OCI-LY7 (cell line): ENCODE measurements at places on chromosomes 5 and 9.
A peak's percentile ranks its signal among the peaks of the same experiment; 100 is the strongest.

DNA sequence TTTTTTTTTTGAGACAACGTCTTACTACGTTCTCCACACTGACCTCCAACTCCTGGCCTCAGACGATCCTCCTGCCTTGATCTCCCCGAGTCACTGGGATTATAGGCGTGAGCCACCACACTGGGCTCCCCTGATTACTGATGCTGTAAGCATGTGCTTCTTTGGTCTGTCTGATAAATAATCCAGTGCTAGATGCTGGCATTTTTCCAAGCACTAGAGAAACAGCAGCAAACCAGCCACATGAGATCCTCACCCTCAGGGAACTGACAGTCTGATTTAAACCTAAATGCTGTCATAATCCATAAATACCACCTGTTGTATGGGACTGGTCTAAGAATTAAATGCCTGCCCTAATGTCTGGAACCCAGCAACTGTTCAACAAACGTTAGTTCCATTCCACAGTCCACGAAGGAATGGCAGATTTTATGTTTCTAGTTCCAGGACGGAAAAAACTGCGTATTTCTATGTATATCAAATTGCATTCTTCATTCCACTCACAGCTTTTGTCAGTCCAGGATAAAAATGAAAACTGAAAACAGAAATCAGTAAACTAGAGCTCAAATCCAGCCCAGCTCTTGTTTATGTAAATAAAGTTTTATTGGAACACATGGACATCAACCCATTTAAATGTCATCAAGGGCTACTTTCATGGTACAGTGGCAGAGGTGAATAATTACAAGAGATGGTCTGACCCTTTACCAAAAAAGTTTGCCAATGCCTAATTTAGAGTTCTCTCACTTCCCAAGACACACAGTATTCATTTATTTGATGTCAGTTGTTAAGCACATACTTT is 20.1 kb downstream of the SLC35D2 start:
- DNase-seq, result no peak

DNA sequence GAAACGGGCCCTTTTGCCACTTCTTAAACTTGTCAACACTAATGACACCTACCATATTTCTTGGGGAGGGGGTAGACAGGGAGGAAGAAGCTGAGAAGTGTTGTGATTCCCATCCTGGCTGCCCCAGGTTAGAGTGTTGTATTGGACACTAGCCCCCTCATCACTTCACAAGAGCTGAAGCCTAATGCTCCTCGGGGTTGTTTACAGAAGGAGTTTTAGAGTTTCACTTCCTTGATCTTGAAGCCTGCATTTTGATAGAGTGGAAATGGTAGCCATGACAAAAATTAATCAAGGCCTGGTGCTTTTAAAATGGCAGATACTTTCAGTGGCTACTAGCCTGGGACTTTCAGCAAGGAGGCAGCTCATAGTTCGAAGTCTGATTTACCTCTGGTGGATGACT is 11.0 kb upstream of the FAM120AOS start:
- peak; percentile 74 for DNase-seq

DNA sequence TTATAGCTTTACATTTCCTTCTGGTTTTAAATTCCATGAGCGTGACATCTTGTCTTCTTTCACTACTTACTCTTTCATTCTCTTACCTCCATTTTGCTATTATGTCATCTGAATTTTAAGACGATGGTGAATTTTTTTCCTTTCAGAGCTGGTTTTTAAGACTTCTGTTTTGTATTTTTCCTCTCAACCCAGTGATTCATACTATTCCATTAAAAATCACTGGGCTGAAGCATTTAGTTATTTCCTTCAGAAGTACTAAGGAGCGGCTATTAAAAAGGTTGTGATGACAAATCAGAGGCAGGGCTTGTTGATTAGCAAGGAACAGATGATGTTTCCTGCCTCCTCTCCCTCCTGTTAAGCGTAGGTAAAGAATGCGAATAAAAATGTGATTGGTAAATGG is 16.5 kb downstream of the AGXT2 start:
- DNase-seq, result no peak

- no peak for DNase-seq
Measured at GRCh38 chr9:113620377-113621161, 157.0 kb downstream of the RGS3 start.

- DNase-seq, result no peak
Measured at GRCh38 chr5:176887252-176887849, 11.8 kb downstream of the HK3 start.

DNA sequence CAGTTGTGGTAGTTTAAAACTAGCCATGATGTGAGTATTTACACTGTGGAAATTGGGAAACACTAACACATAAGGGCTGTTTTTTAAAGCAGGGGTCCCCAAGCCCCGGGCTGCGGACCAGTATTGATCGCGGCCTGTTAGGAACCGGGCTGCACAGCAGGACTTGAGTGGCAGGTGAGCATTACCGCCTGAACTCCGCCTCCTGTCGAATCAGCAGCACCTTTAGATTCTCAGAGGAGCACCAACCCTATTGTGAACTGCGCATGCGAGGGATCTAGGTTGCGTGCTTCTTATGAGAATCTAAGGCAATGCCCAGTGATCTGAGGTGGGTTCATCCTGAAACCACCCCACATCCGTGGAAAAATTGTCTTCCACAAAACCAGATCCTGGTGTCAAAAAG is 127.8 kb downstream of the PCSK5 start:
- no peak for DNase-seq

GRCh38 chr5:34758514-34758913 is 80.5 kb upstream of the TTC23L start:
- DNase-seq, result no peak

GRCh38 chr5:150638488-150639376 is 1.7 kb upstream of the SYNPO start:
- no peak for DNase-seq

DNA sequence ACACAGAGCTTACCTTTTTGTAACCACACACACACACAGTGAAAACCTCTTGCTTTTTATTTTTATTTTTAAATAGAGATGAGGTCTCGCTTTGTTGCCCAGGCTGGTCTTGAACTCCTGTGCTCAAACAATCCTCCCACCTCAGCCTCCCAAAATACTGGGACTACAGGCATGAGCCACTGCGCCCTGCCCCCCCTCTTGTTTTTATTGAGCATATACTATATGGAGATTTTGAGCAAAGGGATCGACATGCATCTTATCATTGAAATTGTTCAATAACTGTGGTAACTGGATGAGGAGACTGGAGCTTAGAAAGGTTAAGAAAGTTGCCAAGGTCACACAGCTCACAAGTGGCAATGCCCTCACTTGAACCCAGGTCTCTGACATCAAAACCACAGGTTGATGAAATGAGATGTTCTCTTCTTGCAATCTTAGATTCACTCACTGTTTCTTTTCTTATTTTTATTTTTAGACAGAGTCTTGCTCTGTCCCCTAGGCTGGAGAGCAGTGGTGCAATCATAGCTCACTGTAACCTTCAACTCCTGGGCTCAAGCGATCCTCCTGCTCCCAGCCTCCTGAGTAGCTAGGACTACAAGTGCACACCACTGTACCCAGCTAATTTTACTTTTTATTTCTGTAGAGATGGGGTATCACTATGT is 26.8 kb upstream of the STXBP1 start:
- DNase-seq, result no peak

DNA sequence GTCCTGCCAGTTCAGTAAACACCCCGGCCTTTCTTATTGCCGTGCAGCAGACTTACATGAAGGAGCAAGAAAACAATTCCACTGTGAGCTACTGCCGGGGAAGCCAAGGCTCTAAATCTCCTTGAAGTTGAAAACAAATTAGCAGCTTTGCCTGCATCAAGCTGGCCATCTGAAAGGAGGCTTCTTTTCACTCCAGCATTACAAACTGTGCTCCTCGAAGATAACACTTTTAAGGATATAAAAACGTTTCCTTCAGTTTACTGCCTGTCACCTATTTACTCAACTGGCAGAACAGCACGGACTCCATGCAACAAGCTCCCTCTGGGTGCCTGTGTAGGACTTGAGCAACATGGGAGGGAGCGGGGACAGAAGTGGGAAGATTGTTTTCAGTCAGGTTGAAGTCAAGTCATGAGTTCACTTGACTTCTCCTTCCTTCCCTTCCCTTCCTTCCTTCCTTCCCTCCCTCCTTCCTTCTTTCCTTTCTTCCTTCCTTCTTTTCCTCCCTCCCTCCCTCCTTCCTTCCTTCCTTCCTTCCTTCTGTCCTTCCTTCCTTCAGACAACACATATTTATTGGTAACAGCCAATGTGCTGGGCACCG is 67.4 kb downstream of the ZNF608 start:
- DNase-seq, result no peak

DNA sequence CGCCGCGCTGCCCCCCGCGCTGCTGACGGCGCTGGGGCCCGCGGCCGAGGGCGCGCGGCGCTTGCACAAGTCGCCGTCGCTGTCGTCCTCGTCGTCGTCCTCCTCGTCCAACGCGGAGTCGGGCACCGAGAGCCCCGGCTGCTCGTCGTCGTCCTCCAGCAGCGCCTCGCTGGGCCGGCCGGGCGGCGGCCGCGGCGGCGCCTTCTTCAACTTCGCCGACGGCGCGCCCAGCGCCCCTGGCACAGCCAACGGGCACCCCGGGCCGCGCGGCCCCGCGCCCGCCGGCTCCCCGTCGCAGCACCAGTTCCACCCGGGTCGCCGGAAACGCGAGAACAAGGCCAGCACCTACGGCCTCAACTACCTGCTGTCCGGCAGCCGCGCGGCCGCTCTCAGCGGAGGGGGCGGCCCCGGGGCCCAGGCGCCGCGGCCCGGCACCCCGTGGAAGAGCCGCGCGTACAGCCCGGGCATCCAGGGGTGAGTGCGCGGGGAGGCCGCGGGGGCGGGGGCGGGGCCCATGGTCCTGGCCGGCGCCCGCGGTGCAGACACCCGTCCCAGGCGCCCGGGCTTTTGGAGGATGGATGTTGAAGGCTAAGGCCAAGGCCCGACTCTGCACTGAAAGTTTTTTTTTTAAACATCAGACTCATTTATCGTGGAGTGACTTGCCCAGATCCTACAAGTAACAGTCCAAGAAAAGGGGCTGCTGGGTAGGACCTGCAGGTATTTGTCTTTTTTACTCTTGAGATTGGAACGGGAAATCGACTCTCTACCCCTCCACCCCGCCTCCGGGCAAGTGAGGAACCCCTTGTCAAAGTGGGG is 1.2 kb downstream of the TENT4A start:
- no peak for DNase-seq

GRCh38 chr5:16037121-16037845 is 142.3 kb downstream of the MARCHF11 start:
- no peak for DNase-seq

DNA sequence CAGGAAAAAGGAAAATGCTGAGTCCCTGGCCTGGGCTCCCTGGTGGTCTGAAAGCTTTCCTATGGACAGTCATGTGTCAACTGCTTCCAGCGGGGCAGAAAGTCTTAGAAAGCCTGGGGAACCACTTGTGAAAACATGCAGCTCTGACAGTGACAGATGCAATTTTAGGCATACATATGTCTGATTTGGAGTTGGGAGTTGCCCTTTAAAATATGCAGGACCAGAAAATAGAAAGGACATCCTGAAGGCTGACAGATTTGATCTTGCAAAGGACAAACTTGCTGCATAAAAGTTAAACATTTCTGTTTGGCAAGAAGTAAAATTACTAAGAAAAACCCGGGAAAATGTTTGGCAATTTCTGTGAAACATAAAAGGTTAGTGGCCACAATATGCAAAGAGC is 23.8 kb downstream of the GADD45G start:
- no peak for DNase-seq

GRCh38 chr9:95623640-95624039 is 106.9 kb upstream of the PTCH1 start:
- DNase-seq, result no peak

DNA sequence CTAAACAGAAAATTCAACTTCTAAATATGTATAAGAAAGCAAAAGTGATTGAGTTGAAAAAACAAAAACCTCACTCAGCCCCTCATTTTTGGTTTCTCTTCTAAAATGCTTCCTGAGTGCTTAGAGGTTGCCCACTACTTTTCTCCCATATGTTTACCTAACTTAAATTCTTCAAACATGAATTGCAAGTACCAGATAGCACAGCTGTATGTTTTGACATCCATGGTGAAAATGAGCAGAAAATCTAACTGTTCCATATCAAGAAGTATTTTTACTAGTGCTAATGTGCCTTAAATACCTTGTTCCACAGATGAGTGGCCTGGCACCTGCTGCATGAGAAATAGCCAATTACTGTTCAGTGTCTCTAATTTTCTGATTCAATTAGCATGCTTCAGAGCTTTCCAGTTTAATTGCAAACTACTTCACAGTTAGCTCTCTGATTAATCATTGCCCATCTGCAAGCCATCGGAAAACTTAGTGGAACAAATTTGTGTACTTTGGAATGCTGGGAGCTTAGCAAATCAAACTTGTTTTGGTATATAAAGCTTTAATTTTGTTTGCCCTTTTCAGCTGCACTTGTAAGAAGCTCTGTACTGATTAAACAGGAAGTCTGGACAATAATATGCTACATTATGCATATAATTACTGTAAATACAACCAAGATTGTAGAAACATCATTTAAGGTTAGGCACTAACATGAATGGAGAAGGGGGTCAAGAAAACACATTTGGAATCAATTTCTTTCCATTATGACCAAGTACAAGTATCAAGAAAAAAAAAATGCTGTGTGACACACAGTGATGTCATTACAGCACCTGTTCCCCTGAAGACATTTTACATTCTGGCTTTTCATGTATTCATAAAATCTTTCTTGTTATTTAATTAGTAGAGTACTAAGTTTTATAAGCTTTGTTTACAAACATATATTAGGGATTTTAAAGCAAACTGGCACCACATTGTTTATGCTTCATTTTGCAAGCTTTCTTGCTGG is 65.6 kb downstream of the POU5F2 start:
- DNase-seq, result no peak

- DNase-seq, result no peak
Measured at GRCh38 chr5:137101544-137101943, 397.6 kb downstream of the SPOCK1 start.

GRCh38 chr9:72923077-72923476 is 29.8 kb downstream of the ALDH1A1 start:
- DNase-seq, result no peak

- no peak for DNase-seq
Measured at GRCh38 chr9:99870126-99870525, 36.3 kb upstream of the STX17 start.

- no peak for DNase-seq
Measured at GRCh38 chr5:96745844-96746531, 61.8 kb downstream of the ERAP1 start.

DNA sequence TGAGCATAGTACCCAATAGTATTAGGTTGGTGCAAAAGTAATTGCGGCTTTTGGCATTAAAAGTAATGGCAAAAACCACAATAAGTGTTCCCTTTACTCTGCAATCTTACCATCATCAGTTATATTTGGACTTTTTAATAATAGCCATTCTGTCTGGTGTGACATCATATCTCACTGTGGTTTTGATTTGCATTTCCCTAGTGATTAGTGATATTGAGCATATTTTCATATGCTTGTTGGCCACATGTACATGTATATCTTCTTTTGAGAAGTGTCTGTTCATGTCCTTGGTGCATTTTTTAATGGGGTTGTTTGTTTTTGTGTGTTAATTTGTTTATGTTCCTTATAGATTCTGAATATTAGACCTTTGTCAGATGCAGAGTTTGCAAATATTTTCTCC is 289.9 kb downstream of the FAM170A start:
- DNase-seq, result no peak

GRCh38 chr5:149588936-149589335 is 7.6 kb downstream of the ARHGEF37 start:
- no peak for DNase-seq

- DNase-seq, result no peak
Measured at GRCh38 chr5:144247131-144247530, 76.5 kb downstream of the KCTD16 start.
